Fibroblast of skin of abdomen (primary cell): ENCODE measurements at places on chromosomes 16 and 17.

DNA sequence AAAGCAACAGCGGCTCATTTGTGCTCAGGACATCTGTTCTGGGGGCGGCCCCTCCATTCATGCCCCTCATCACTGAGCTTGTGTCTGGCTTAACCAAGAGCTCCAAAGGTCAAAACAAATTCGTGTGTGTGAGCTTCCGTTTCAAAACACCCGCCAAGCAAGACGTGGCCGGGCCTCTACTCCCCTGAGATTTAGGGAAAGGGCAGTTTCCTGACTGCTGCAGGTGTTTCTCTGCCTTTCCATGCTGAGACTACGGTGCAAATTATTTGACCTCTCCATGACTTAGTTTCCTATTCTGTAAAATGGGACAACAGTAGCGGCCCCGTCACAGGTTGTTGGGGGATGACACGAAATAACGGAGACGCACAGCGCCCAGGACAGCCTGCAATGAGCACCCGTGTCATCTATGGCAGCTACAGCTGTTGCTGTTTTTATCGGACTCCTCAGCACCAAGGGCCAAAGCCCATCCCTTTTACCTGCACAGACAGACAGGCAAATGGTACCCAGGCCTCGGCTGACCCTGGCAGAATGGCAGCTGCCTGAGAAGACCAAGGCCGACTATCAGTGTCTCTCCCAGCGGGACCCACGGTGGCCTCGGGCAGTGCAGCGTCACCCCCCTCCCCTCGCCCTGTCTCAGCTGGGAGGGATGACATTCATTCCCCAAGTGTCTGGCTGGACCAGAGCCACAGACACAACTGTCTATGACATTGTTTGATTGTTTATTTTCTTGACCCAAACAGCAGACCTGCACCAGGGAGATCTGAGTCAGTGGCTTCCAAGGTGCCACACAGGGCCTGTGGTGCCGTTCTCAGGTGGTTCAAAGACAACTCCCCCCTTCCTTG is 50.7 kb upstream of the DOC2B start:
- no peak for DNase-seq

GRCh38 chr16:85557971-85558657 is 55.0 kb upstream of the GSE1 start:
- no peak for DNase-seq

DNA sequence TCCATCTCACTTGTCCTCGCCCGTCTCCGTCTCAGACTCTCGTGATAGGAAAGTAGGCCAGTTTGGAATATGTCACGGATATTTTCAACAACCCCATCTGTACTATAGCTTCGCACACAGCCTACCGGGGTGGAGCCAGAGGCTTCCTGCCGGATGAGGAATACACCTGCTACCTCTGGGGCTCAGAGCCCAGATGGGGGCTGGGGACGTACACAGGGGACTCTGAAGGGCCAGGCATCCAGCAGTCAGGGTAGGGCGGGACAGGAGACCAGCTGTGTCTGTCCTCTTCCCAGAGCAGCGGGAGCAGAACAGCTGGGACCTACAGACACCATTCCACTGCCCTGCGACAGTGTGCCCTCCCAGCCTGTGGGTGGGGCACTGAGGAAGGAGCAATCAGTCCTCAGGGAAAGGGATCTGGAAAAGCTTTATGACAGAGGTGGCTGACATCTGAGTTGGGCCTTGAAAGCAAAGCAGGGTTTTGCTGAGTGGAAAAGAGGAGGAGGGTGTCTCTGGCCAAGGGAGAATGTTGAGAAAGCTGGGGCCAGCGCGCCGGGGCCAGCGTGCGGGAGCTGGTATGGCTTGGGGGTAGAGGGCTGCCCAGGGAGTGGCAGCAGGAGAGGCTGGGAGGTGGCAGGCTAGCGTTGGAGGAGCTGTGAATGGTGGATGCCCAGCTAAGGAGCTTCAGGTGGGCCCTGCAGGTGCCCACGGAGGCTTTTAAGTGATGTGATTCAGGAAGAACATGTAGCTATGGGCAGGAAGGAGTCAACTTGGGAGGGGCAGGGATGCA is 11.5 kb upstream of the SRCIN1 start:
- no peak for DNase-seq

DNA sequence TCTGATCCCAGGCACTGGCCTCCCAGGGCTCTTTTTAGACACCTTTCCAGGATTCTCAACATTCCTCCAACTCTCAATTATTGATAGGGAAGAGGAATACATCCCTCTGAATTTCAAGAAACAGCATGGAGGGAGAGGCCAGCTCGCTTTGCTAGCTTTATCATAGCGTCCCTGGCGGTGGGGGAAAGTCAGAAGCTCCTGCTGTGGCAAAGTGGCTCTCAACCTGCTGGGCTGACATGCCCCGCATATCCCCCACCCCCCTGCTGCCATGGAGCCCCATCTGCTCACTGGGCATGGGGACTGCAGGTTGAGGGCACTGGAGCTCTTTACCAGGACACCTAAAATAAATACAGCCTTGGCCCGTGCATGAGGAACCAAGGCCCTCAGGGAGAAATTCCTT is 140.3 kb downstream of the SLC39A11 start:
- no peak for DNase-seq

DNA sequence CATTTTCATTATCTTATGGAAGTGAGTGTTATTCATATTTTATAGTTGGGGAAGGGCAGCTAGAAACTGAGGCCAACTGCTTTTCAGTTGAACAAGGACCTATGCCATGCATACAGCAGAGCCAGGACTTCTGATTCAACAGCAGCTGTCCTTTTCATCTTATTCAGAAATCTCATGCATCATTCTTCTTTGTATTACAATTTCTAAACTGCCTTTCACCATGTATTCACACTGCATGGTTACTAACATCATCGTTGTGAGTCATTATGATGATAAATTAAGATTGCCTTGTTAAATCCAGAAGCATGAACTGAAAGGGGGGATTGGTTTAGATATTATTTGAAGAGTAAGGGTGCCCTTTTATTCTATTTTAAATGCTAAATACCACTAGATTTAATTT is 1470.1 kb upstream of the GOT2 start:
- DNase-seq: peak; percentile 50

GRCh38 chr17:14428648-14429029 is 127.8 kb downstream of the HS3ST3B1 start:
- no peak for DNase-seq

GRCh38 chr16:676913-677312 is 1.4 kb downstream of the RHBDL1 start:
- no peak for DNase-seq

DNA sequence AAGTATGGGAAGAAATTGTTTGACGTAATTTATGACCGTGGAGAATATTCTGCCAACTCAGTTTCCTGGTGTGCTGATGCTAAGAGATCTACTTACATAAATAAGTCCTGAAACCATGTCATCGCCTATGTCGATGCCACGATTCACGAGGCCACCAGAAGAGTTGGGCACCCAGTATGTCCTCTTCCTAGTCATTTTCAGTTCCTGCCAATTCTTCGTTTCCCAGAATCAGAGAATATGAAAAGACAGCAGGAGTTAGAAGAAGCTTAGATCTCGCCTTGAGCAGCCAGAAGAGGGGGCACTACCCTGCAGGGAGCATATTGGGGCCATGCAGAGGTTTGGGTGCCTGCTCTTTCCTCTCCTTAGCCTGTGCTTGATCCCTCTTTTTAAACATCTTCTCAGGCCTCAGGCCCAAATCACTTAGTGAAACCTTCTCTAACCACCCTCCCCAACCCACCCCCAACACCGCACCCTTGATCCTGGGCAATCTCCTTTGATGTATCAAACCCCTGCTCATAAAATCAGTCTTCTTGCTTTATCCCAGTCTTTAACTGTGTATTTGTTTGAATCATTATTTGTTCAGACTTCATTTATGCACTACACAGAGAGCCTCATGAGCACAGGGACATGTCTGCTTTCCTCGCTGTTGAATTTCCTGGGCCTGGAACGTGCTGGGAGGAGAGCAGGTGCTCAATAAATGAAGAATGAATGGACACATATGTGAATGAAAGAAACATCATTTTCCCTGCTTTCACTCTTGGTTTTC is 12.2 kb upstream of the LONP2 start:
- peak; percentile 35 for DNase-seq

- no peak for DNase-seq
These were observed 62.1 kb downstream of the TOM1L2 start for GRCh38 chr17:17910060-17910459.

- no peak for DNase-seq
These were observed 147.8 kb downstream of the PRKCA start for GRCh38 chr17:66450008-66450851.

DNA sequence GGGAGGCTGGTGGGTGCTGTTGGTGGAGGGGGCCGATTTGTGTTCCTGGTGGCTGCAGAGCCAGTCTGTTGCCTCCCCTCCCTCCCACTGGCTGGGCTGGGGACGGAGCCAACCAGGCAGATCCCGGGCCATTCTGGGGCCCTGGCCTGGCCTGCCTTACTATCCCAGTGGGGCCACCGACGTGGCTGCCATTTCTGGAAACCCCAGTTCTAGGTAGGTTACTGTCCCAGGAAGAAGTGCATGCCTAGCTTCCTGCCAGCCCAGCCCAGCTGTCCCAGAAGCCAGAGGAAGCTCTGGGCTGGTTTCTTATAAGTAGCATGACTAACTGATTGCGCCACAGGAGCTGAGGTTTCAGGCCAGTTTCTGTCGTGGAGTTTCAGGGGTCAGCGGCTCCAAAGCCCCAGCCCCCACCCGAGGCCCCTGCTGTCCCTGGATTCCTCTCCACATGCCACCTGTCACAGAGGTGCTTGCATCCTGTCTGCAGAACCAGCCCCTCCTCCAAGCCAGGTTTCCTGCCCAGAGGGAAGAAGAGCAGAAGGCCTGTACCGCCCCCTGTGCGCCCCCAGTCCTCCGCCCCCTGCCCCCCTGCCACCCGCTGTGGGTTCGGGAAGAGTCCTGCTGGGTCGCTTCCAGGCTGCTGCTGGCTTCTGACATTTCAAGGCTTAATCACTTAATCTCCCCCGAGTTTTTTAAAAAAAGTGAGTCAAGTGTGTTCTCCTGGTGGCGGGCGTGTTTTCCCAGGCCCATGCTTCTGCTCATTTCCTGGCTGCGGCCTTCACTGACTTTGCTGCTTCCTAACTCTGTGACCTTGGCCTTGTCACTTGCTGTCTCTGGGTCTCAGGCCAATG is 13.2 kb downstream of the IL4R start:
- DNase-seq: peak; percentile 88

GRCh38 chr17:81039096-81039495 is 4.1 kb downstream of the BAIAP2 start:
- no peak for DNase-seq

DNA sequence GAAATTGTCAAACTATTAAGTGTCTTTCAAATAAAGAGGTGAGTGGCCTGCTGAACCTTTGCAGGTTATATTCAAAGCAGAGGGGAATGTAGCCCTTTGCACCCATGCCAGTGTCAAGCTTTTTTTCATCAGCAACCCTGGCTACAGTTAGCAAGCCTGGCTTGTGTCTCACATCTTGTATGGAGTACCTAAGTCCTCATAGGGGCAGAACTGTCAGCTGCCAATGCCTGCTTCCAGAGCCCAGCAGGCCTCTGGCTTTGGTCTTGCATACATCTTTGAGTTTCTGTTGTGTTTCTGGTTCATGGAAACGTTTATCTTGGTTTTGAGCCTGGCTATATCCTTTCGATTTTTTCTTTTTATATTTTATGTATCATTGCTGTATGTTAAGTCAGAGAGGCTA is 26.8 kb downstream of the REXO5 start:
- DNase-seq: no peak

- no peak for DNase-seq
These were observed 152.1 kb upstream of the RPL38 start for GRCh38 chr17:74051348-74051747.

DNA sequence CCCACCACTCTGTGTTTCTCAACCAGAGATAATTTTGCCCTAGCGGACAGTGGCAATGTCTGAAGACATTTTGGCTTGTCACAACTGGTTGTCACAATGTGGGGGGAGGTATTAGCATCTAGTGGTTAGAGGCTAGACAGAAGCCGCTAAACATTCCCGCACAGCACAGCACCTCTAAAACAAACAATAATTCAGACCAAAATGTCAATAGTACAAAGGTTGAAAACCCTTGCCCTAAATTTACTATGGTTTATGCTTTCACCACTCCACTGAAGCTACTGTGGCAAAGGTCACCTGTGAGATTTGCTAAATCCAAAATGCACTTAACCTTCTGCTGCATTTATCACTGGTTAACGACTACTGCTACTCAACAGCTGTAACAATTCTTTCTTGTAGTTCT is 14.1 kb downstream of the NUP88 start:
- DNase-seq: no peak

GRCh38 chr17:64400642-64401041 is 10.0 kb upstream of the PECAM1 start:
- no peak for DNase-seq
